ENCODE measurements at places on chromosomes 4 and X.

GRCh38 chr4:112908511-112908910 is 140.9 kb upstream of the ANK2 start:
- DNase-seq: no peak

DNA sequence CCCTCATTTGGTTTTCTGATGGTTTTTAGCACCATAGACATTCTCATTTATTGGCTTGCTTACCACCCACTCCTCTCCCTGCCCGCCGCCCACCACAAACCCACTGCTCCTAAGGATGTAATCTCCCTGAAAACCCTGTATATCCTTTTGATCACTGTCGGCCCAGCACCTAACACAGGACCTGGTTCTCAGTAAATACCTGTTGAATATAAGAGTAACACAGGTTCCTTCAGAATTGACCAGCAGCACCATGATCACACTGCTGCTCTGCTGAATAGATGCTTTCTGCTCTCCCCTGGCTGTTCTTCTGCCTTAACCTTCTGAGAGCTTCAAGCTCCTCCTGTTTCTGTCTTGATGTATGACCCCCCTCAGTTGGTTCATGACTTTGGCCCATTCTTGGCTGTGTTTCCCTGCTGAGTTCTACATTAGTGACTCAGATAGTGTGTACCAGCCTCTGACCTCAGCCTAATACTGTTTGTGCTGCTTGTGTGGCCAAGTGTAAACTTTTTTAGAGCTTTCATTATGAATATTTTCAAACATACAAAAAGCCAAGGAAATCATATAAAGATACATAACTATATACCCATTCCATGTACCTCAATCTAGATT is 265.3 kb downstream of the FRMPD4 start:
- DNase-seq: no peak

DNA sequence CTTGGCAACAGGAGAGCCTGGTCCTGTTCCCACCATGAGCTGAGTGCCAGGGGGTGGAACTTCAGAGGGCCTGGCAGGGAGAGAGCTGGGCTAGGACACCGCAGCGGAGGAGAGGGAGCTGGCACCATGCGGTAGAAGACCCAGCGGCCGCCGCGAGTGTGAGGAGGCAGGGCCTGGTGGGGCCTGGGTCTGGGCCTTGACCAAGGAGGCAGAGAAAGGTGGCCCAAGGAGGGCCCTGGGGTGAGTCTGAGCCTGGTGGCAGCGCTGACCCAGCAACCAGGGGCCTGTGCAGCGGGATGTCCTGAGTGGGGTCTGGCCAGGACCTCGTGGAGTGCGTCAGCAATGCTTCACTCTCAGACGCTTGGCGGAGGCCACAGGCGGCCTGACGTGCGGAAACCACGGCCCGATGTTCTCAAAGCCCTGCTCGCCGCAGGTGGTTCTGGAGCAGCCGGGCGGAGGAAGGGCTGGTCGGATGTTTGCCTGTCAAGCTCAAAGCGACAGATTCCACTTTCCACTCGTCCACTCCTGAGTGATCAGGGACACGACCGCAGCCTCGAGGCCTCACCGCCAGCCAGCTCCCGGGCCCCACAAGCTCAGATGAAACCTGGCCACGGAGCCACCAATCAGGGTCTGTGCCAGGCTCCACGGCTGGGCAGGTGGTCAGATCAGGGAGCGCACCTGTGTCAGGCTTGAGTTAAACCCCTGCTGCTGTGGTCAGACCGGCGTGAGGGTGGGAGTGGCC is 20.8 kb downstream of the ATP5ME start:
- no peak for DNase-seq

DNA sequence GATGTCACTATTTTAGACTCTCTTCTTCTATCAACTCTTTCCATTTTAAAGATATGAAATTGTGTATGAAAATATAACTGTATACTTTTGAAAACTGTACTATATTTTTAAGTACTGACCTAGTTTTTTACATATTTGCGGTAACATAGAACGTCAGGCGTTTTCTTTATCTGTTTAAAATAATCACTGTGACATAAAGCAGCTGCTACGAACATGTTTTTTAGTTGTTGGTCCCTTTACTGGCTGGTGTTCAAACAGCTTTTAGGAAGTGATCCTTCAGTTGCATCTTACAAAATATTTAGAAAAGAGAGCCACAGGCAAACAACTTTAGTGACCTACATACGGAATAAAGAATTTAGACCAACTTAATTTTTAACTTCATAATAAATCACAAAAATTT is 73.1 kb downstream of the METTL14 start:
- DNase-seq: no peak

GRCh38 chrX:74505437-74505836 is 84.1 kb downstream of the SLC16A2 start:
- DNase-seq: no peak

GRCh38 chr4:15479913-15480185 is 10.2 kb downstream of the CC2D2A start:
- DNase-seq: no peak

GRCh38 chr4:58247792-58248191 is 1137.6 kb upstream of the IGFBP7 start:
- no peak for DNase-seq

- DNase-seq: no peak
Observed at GRCh38 chr4:137238456-137239162, 293.7 kb downstream of the PCDH18 start.
